ENCODE measurements at places on chromosomes 7 and 10.

DNA sequence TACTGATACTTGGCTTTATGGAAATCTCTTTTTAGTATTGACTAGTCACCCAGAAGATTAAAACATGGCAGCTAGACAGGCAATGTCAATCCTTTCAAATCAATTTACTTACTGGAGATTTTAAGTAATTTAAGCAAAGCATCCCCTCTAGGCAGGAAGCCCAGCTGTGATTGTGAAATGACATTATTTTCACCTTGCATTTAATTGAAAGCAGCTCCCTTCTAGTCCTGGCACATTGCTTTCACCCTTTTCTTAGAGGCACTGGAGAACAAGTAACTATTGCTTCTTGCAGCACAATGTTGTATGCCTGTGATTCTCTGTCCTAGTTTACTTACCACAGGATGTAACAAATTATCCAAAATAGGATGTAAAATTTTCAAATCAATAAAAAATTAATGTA, 13.3 kb downstream of the ST7 start:
- DNase-seq: no peak

DNA sequence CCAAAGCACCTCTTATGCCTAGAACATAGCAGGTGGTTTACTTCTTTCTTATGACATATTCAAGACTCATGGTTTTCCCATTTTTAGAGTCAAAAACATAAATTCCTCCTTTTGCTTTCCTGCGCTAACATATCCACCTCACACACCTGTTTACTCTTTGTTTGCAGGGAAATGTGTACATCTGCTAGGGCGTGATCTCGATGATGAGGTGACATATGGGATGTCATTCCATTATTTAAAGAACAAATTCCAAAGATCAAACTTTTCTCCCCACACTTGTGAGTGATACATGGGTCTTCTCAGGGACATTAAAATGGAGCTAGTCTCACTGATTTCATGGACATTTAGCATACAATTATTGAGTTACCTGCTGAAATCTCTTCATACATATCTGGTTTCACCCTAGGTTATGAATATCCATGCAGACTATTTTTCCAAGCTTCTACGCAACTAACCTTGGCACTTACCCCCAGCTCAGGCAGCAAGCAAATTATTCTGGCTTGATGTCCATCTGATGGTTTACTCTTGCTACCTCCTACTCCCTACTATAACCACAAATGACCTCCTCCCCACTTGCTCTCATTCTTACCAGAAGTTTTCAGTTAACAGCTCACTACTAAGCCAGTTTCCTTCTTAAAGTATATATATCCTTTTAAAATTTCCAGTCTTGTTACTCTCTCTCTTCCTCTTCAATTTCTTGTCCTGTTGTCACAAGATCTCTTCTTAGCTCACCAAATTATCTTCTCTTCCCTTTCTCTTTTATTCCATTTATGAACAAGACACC, 208.5 kb downstream of the RNLS start:
- DNase-seq: no peak

DNA sequence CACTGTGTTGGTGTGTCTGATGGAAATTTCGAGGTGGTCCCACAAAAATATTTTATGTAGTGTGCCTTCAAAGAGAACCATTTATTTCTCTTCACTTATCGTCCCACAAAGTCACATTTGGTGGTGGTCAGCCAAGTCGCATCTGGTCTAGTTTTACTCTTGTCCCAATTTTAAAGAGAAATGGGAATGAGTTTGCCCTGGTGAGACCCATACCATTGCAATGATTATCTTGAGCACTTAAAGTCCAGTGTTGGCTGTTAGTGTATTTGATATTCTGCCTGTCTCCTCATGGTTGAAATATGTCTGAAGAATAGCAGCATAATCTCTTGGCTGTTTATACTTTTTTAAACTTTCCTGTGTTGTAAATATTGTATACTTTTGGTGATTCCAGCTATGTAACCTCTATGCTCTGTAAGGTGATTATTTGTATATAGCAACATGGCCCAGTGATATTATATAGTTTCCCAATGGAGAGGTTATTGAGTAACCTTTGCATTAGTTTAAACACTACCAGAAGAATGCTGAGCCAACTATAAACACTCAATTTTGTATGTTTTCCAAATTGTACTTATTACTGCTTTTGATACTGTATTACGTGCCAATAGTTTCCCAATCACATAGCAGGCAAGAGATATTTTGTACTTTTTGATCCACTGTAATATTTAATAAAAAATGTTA, 172.2 kb downstream of the RTKN2 start:
- no peak for DNase-seq

DNA sequence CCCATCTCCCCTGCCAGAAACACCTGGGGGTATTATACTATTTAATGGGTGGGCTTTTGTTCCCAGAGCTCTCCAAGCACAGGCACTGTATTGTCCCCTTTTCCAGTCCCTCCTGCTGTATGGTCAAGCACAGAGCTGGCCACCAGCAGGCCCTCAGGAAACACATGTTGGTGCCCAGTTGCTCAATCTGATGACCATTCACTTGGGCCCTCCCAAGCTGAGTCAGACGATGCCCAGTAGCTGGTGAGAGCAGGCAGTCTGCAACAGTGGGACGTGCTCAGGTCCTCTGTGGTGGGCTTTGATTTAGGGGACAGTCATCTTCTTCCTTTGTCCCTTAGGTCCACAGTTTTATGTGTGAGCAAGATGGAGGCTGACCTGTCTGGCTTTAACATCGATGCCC, 11.8 kb downstream of the SFXN2 start:
- no peak for DNase-seq

DNA sequence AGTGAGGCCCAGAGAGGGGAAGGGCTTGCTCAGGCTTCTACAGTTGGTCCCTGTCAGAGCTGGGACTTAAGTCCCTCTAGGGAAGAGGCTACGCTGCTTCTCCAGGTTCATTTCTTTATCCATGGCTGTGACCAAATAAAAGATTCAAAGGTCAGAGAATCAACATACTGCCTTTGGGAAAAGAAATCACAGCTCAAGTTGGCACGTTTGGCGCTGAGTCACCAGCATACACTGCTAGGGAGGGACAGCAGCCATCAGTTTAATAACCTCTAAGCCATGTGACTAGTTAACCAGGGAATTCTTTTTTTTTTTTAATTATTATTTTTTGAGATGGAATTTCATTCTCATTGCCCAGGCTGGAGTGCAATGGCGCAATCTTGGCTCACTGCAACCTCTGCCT, 28.4 kb upstream of the CRHR2 start:
- no peak for DNase-seq

DNA sequence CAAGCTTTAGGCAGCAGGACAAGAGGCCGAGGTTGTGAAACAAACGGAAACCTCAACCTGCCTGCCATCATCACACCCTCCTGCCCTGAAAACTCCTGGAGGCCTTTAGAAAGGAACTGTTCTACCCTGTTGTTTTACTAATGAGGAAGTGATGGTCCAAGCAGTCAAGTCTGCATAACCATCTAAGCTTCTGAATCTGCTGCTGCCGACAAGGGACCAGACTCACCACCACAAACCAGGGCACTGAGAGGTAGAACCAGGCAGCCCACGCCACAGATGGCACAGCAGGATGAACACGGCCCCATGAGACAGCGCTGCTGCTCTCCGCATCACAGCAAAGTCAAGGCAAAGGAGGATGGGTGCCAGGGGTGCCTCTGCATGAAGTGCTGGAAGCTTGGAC, 209.4 kb downstream of the CELF2 start:
- DNase-seq: no peak

DNA sequence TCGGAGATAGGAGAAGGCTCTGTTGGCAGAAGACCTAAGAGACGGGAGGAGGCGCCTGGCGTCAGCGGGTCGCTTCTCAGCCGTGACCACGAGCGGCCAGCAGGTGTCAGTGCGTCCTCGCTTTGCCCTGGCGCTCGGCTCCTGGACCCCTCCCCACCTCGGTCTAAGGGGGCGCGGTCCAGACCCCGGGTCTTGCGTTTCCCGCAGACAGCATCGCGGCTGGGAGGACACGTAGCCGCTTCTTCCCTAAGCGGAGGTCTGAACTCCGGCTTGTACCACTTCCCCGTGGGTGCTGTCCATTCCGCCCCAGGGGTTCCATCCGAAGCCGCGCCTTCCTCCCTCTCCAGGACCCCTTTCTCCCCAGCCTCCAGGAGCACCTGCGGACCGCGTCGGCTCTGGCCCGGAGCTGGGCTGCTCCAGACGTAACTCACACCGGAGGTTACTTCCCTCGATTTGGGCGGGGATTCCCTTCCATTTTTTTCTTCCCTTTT, 593 bp upstream of the ADRA2A start:
- DNase-seq: no peak

Measured in GF-D8 (cell line).